NCI-H1417 (cell line): ENCODE measurements at places on chromosomes 12 and 14.
A peak's percentile ranks its signal among the peaks of the same experiment; 100 is the strongest.

- DNase-seq = no peak
These were observed at the start of gene PLBD1 for GRCh38 chr12:14567351-14568162. Gene PLBD1, minus strand, starts transcription at chr12:14567883. Its CDS starts 187 bp downstream, at chr12:14567696.

GRCh38 chr14:56088941-56089340 is 29.3 kb upstream of the PELI2 start:
- DNase-seq = no peak

DNA sequence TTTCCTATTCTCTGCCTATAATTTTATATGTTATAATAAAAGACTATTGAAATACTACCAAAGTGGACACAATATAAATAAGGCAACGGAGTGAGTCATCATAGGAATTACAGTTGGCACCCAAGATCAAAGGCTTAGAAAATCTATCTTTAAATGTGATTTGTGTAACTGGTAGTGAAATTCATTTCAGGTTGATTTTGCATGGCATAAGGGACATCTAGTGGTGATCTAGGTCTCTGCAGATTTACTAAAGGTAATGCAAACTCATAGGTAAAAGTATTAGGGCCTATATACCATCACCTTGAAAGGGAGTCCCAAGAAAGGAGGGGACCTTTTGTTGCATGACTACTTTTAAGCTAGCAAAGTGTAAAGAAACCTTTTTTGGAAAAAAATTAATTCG is 527.2 kb downstream of the NRXN3 start:
- DNase-seq = peak; percentile 76

GRCh38 chr12:19190292-19191031 is 60.9 kb downstream of the PLEKHA5 start:
- DNase-seq = no peak

DNA sequence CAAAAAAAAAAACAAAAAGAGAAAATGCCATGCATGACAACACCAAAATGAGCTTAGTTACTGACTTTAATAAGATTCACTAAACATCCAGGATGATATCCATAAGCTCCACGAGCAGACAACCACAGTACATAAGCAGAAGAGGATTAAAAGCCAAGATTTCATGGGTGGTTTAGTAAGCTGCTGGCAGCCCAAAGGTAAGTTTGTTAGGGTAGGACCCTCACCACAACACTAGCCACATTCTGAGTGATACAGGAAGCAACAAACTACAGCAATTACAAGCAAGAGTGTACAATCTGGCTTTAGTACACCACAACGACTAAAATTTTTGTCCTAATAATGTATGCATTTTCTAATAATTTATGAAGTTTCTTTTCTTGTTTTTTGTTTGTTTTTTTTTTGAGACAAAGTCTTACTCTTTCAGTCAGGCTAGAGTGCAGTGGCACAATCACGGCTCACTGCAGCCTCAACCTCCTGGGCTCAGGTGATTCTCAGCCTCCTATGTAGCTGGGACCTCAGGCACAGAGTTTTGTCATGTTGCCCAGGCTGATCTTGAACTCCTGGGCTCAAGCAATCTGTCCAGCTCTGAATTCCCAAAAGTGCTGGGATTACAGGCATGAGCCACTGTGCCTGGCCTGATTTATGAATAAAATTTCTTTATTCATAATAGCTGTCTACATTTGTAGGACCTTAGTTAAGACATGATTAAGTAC is 221.4 kb downstream of the MED13L start:
- DNase-seq = no peak
